T-cell (primary cell): ENCODE measurements at places on chromosomes 1 and 21. TPM values are rescaled to one million over a fixed set of nuclear protein-coding genes. Genes with fewer than 3 reads are reported as not detected.

Gene CD5L
- not detected for total RNA-seq

Gene SYPL2
- total RNA-seq: 0.13 TPM

Gene DCST1
- not detected for total RNA-seq

Gene POLR3C
- 24.5 TPM for total RNA-seq

Gene SDC3
- total RNA-seq: 0.15 TPM

Gene CD1B
- total RNA-seq: not detected

DNA sequence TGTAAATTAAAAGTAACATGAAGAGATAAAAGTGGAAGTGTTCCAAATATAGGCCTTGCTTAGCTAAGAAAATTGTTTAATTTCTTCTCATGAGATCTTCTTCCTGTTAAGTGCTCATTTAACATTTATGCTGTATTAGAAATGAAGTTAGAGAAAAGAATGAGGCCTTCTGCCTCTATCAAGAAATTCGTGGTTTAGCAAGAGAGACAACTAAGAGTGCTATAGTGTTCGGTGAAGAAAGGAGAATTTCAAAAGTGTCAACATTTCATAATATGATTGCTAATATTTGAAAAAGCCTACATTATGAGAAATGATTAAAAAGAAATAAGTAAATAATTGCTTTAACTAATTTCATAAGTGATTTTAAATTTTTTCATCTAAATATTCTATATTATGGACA lies 18.8 kb upstream of the MNDA start:
- no peak for DNase-seq

GRCh38 chr1:171636141-171636540 lies 14.1 kb downstream of the MYOCOS start:
- DNase-seq: no peak

DNA sequence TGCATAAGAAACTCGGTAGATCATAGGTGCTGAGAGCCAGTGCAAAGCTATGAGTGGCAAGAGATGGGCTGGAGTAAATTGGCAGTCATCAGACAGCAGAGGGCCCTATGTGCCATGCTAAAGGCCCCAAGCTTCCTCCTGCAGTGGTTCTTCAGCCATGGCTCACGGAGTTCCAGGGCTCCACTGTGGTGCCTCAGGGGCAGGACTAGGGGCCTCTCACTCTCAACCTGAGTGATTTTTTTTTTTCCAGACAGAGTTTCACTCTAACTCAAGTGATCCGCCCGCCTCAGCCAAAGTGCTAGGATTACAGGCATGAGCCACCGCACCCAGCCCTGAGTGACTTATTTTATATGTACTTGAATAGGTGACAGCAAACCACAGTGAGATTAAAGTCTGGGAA lies 10.4 kb upstream of the GJA8 start:
- DNase-seq: no peak

DNA sequence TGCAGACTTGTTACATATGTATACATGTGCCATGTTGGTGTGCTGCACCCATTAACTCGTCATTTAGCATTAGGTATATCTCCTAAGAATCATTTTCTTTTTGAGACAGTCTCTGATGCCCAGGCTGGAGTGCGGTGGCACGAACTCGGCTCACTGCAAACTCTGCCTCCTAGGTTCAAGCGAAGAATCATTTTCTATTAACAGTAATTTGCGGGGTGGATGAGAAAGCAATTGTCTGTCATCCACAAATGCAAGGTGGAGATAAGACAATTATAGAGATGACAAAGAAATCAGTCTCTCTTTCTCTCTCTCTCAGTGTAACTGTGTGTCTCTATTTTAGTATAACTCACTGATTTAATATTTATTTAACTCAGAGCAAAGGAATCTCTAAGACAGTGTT lies 131.0 kb upstream of the KIAA1614 start:
- no peak for DNase-seq

- no peak for DNase-seq
Observed at GRCh38 chr1:77170687-77171086, 48.5 kb downstream of the PIGK start.

DNA sequence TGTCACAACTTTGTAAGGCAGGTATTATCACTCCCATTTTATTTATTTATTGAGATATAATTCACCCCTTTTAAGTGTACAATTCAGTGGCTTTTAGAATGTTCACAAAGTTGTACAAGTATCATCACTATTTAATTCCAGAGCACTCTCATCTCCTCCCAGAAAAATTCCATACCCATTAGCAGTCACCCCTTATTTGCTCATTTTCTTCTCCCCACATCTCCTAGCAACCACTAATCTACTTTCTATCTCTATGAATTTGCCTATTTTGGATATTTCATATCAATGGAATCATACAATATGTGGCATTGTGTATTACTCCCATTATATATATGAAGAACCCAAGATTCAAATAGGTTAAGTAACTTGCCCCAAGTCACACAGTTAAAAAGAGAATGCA lies 7.0 kb downstream of the DSTYK start:
- DNase-seq: no peak

- DNase-seq: no peak
Observed at GRCh38 chr1:3063379-3064295, 5.4 kb upstream of the PRDM16 start.

- DNase-seq: no peak
Observed at GRCh38 chr1:111488669-111489068, 14.8 kb downstream of the ADORA3 start.
